Liver (tissue), 10 donors: ENCODE measurements at places on chromosomes 1 and 21. TPM values are rescaled to one million over a fixed set of nuclear protein-coding genes. Genes with fewer than 3 reads are reported as not detected.

Gene DMRTA2
- not detected for polyA plus RNA-seq

Gene TTC3
- 44.6 TPM for polyA plus RNA-seq

DNA sequence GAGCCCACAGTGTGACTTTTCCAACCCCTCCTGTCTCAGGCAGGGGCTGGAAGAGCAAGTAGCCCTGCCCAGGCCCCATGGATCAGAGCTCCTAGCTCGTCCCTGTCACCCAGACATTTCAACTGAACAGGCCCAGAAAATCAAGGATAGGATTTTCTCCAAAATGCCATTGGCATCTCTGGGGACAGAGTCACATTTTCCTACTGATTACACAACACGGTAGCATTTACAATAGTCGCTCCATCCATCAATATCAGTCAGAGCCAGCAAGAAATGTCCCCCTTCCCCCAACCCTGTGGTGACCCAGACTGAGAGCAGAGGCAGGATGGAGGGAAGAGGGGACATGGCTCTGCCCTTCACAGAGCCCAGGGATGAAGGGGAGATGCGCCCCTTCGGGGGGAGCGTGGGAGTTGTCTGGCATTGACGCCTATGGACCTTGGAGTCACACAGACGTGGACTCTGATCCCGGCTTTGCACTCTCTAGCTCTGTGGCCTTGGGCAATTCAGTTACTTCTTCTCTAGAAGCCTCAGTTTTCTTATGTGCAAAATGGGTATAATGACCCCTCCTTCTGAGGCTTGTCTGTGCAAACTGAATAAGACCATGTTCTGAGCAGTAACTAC, 275.6 kb downstream of the FOXD2 start:
- no peak for DNase-seq

DNA sequence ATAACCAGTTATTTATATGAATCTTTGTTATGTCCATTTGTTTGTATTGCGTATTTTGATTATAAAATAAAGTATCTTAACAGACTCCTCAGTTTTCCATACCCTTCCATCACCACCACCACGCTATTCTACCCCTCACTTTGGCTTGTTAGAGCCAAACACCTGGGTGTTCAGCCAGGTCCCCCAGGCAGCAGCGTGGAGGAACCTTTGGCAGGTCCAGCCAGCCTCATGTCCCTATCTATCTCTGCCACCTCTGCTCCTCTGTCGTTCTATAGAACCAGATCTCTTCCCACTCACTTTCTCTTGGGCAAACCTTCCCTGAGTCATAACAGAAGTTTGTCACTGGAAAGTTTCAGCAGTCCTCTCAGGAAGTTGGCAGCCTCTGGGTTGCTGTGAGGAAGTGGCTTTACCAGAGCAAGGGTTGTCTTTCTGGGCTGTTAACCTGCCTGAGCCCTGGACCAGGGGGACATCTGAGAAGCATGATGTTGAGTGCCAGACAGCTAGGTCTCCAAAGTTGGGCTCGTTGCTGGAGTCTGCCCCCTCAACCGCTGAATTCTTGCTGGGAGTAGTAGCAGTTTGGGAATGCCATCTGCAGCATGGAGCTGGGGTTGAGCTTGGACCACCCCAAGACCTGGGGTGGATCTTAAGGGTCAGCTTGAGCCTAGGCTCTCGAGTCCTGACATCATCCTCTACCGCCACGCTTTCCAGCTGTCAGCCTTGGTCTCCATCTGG, 996 bp upstream of the SH3BGRL3 start:
- DNase-seq = no peak

DNA sequence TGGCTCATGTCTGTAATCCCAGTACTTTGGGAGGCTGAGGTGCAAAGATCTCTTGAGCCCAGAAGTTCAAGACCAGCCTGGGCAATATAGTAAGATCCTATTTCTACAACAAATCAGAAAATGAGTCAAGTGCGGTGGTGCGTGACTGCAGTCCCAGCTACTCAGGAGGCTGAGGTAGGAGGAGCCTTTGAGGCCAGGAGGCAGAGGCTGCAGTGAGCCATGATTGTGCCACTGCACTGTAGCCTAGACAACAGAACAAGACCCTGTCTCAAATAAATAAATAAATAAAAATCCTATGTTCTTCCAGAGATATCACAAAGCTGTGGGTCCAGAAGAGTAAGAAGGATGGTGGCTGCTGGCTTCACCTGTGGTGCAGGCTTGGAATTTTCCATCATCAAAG, 22.1 kb downstream of the CDA start:
- no peak for DNase-seq

DNA sequence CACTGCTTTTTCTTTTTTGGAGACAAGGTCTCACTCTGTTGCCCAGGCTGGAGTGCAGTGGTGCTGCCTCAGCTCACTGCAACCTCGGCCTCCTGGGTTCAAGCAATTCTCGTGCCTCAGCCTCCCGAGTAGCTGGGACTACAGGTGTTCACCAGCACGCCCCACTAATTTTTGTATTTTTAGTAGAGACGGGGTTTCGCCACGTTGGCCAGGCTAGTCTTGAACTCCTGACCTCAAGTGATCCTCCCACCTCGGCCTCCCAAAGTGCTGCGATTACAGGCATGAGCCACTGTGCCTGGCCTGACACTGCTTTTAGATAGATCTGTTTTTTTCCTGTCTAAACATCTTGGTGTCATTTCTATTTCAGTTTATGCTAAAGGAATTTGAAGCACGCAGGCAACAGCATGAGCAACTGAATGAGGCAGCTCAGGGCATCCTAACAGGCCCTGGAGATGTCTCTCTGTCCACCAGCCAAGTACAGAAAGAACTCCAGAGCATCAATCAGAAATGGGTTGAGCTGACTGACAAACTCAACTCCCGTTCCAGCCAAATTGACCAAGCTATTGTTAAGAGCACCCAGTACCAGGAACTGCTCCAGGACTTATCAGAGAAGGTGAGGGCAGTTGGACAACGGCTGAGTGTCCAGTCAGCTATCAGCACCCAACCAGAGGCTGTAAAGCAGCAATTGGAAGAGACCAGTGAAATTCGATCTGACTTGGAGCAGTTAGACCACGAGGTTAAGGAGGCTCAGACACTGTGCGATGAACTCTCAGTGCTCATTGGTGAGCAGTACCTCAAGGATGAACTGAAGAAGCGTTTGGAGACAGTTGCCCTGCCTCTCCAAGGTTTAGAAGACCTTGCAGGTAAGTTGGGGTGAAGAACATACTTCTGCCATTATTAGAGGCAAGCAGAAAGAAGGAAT, 106.1 kb upstream of the BMP8A start:
- DNase-seq = no peak

Gene KRTAP7-1
- not detected for polyA plus RNA-seq

DNA sequence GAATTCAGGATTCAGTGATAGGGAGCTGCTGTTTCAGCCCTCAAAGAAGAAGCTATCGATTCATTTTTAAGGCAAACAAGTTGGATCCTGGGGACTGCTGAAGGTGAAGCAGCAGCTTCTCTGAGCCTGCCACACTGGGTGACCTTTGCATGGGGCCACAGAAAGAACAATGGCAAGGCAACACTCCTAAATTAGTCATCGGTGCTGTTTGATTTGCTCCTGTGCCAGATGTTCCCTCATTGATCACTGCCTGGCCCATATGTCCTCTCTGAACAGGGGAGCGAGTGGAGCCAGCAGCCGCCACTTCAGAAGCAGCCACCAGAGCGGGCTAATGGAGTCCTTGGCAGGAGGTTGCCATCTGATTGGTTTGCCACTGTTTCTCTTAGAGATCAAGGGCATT, 391.5 kb downstream of the NTNG1 start:
- no peak for DNase-seq

DNA sequence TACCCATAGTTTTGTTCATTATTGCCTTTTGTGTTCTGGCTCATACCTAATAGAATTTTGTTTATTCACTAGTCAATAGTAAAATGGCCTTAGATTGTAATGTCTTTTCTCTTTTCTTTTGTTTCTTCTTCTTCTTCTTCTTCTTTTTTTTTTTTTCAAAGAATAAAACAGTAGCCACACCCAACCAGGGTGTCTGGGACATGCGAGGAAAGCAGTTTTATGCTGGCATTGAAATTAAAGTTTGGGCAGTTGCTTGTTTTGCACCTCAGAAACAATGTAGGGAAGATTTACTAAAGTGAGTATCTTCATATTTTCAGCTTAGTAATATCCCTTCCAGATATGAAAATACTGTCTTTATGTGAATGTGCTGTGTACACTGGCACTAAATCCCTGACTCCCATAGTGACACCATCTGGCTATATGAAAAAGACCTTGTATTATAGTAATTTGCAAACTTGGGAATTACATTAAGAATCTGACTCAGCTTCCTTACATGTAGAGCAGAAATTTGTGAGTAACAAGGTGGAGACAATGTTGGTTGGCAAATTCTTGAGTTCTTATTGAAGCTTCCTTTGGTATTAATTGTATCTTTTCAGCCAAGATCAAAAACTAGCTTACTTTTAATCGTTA, 24.6 kb downstream of the AGO4 start:
- no peak for DNase-seq

GRCh38 chr1:225347123-225347683, 80.6 kb downstream of the LBR start:
- no peak for DNase-seq

GRCh38 chr1:108051631-108052377, 86.8 kb upstream of the VAV3 start:
- no peak for DNase-seq

GRCh38 chr1:52904927-52905698, 16.4 kb downstream of the ECHDC2 start:
- no peak for DNase-seq

DNA sequence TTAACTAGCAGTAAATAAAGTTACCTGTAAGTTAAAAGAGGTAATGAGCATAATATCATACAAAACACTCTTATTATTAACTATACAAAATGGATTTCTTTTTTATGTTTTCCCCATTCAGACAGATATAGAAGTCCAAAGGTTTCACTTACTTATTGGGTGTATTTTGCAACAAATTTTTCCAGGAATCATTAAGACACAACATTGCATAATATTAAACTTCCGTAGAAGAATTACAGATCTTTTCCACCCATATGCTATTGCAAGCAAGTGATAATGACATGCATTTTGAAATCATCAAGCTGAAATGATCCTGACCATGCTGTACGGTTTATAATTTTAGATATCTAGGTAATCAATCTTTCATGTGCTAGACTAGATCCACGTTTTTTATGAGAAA, 957.0 kb downstream of the NCAM2 start:
- no peak for DNase-seq

DNA sequence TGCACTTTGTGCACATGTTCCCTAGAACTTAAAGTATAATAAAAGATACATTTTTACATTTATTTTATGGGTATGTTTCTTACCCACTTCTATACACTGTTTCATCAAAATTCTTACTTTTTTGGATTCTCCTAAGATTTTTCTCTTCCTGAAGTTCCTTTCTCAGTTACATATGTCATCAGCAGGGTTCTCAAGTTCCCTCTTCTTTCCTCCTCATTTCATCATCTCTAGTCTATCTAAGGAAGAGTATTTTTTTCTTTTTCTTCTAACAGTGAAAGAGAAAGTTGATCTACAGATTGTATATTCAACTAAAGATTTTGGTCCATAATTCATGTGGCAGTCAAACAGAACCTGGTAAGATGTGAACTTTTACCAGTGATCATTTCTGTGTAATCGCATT, 41.2 kb upstream of the CYYR1 start:
- DNase-seq = no peak
